ENCODE measurements at places on chromosomes 7 and 10. TPM values are rescaled to one million over a fixed set of nuclear protein-coding genes. Genes with fewer than 3 reads are reported as not detected.

Gene FOXP2
- total RNA-seq: 0.54 TPM

DNA sequence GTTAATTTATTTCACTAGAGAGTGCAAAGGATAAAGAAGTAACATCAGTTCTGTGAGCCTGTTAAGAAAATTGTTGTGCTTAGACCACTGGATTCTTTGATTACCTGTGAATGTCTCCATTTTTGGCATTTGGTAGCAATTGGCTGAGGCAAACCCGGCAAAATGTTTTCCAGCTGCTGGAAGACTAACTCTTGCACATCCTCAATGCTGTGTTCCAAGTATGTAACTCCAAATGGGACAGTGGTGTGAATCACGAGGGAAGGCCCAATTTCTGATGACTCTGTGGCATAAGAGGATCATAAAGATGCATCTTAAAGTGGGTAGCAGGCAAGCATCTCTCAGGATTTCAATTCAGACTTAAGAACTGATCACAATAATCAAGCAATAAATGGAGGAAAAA is 268.8 kb downstream of the RNLS start:
- no peaks in the 10 kb centered on the region for H3K27me3 ChIP-seq
- H3K36me3 ChIP-seq: no peaks in the 10 kb centered on the region

DNA sequence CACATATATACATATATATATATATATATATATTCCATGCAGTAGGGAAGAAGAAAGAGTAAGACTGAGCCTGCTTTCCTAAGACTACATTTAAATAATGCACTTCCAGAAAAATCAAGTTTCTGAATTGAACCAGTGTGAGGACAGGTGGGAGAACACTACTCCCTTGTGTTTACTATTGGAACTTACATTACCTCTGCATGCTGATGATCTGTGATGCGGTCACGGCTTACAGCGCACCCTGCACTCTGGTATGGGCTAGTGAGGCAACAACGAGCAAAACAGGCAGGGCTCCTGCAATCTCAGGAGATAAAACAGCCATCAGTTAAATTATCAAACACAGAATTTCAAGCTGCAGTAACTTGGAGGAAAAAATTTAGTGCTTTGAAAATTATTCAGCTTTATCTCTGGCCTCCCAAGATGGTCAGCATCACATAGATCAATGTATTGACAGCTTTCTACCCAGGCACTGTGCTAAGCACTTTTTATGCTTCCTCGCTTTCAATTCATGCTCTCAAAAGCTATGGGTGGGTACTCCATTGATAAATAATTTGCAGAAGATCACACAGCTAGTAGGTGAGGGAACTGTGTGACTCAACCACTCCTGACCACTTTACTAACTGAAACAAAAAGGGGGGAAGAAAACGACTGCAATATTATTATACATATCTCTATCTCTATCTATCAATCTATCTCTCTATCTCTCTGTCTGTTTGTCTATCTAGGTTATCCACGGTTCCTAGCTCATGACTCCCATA is 20.5 kb upstream of the SLC16A12 start:
- H3K27ac ChIP-seq: no peak overlapping the region
- H3K4me3 ChIP-seq: no peak overlapping the region
- H3K36me3 ChIP-seq: no peaks in the 10 kb centered on the region
- no peak for DNase-seq

DNA sequence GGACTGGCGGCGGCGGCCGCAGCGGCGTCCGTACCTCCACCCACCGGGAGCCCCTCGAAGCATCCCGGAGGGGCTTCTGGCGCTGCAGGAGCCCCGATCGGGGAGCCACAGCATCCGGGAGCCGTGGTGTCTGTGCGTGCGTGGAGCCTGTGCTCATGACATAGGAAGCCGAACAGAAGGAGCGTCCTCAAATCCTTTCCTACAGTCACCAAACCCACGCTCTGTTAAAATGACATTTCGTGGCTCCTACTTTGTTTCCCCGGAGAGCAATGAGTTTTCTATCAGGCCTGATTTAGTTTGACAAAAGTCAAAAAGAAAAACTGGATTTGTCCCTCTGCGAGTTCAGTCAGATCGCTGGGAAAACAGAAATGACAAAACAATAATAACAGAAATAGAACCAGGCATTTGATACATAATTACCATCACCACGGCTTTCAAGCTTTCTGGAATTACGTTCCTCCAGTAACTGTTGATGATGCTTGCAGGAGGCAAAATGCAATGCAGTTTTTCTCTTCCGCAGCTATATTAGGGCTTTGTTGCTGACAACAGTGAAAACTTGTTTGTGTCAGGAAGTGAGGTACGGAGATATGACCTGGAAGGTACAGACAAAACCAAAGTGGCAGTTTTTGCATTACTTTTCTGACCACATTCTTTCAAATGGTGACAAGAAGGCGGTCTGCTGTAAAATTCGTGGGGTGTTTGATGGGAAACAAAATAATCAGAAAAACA is 219.3 kb upstream of the MKLN1 start:
- H3K4me1 ChIP-seq: peaks cover 36% of the 10 kb centered on the region
- peak overlapping the region; percentile 94 for H3K4me3 ChIP-seq

- no peak for DNase-seq
- no peaks in the 10 kb centered on the region for H3K36me3 ChIP-seq
- no peak overlapping the region for H3K27ac ChIP-seq
- H3K27me3 ChIP-seq: no peaks in the 10 kb centered on the region
- H3K4me1 ChIP-seq: no peaks in the 10 kb centered on the region
These were observed 24.4 kb downstream of the C10orf71 start for GRCh38 chr10:49323171-49323895.

GRCh38 chr7:52179934-52180333 is 855.5 kb upstream of the POM121L12 start:
- no peak overlapping the region for H3K27ac ChIP-seq
- no peaks in the 10 kb centered on the region for H3K36me3 ChIP-seq
- no peaks in the 10 kb centered on the region for H3K27me3 ChIP-seq
- H3K4me1 ChIP-seq: no peaks in the 10 kb centered on the region
- no peak overlapping the region for H3K4me3 ChIP-seq

- no peak for DNase-seq
- H3K4me1 ChIP-seq: no peaks in the 10 kb centered on the region
These were observed 50.9 kb downstream of the ICA1 start for GRCh38 chr7:8210845-8211724.

DNA sequence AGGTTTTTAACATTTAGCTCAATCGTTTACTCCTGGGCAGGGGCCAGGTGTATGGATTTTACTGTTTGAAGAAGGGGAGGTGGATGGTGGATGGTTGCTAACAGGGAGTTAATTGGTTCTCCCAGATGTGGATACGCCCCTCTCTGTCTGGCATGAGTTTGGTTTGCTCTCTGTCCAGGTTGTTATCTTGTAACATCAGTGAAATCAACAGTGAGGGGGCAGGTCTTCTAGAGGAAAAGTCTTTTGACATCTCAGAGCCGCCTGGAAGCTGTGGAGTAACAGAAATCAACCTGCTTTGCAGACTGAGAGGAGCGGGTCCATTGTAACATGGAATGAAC is 243.4 kb downstream of the MGMT start:
- no peak overlapping the region for H3K4me3 ChIP-seq
- no peaks in the 10 kb centered on the region for H3K27me3 ChIP-seq
- H3K36me3 ChIP-seq: no peaks in the 10 kb centered on the region
- H3K4me1 ChIP-seq: peaks cover 1% of the 10 kb centered on the region
- H3K27ac ChIP-seq: no peak overlapping the region

DNA sequence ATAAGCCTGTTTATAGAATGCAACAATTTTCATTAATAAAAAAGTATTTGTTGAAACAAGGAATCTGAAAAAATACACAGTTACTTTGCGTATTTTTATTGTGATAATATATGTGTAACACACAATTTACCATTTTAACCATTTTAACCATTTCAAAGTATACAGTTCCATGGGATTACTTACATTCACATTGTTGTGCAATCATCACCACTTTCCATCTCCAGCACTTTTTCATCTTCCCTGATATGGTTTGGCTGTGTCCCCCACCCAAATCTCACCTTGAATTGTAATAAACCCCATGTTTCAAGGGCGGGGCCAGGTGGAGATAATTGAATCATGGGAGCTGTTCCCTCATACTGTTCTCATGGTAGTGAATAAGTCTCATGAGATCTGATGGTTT is 61.3 kb upstream of the GLCCI1 start:
- H3K27ac ChIP-seq: no peak overlapping the region
- H3K4me1 ChIP-seq: no peaks in the 10 kb centered on the region
- no peaks in the 10 kb centered on the region for H3K36me3 ChIP-seq

DNA sequence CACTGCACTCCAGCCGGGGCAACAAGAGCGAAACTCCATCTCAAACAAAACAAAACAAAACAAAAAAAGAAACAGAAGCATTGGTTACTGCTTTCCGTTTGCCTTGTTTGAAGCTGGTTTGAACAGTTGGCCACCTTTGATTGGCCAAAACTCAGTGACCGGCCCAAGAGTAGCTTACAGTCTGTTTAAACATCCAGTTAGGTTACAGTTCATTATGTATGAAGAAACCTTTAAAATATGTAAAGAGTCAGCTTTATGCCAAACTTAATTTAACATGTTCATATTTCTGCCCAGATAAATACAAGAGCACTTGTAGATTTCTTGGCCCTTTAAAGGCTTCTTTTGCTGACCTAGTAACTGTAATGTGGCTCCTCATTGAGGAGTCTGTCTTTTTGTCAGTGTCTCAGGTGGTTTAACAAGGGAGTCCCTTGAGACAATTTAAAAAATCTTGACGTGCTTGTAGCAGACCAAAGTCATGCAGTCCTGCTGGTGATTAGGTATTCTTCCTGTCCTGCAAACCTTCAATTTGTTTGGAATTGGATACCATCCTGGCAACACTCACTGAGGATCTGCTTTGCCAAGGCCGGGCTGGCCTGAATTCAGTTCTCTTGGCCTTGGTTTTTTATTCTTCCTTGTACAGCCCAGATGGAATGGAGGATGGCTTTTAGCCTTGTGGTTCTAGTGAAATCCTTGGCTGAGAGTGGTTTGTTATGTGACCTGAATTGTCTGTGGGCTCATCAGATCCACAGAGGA is 128.9 kb downstream of the PLXDC2 start:
- no peak overlapping the region for H3K27ac ChIP-seq
- DNase-seq: no peak
- H3K4me3 ChIP-seq: no peak overlapping the region
- no peaks in the 10 kb centered on the region for H3K27me3 ChIP-seq
- no peaks in the 10 kb centered on the region for H3K36me3 ChIP-seq

- H3K27me3 ChIP-seq: peaks cover 13% of the 10 kb centered on the region
- peak; percentile 2 for DNase-seq
- no peak overlapping the region for H3K27ac ChIP-seq
- no peak overlapping the region for H3K4me3 ChIP-seq
- H3K36me3 ChIP-seq: no peaks in the 10 kb centered on the region
- H3K4me1 ChIP-seq: no peaks in the 10 kb centered on the region
These were observed 21.1 kb upstream of the FOXI2 start for GRCh38 chr10:127715782-127716378.

DNA sequence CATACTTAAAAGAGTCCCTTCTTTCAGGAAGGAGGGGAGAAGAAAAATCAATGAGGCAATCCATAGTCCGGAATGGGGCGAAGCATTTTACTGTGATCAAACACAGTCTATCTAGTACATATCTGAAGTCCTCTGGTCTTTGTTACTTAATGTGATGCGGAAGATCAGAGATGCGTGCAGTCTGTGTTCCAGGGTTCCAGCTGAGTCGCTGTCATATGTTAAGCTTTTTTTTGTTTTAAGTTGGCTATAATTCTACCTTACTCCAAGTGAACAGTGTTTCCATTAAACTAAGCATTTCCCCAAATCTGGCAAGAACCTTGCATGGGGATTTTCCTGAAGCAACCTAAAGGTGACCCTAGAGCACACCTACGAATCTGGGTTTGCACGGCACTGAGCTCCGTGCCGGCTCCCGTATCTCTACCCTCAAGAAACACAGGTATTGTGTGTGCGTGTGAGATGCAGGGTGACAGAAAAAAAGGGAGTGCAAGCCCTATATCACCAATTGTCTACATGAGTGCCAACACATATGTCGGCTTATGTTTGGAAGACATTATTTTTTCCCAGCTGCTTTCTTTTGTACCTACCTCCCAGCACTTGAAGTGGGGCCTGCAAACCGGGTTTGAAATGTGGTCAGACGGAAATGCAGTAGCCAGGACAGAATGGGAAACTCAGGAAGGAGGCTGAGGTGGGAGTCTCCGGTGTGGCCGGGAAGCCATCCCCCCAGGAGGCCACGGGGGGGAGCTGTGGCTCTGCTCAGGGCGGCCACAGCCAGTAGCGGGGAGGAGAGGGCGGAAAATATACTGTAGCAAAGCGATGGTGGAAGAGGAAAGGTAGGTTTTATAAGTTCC is 435.8 kb upstream of the MGMT start:
- no peak overlapping the region for H3K27ac ChIP-seq
- no peaks in the 10 kb centered on the region for H3K36me3 ChIP-seq
- peak; percentile 18 for DNase-seq
- no peak overlapping the region for H3K4me3 ChIP-seq
- H3K4me1 ChIP-seq: no peaks in the 10 kb centered on the region

DNA sequence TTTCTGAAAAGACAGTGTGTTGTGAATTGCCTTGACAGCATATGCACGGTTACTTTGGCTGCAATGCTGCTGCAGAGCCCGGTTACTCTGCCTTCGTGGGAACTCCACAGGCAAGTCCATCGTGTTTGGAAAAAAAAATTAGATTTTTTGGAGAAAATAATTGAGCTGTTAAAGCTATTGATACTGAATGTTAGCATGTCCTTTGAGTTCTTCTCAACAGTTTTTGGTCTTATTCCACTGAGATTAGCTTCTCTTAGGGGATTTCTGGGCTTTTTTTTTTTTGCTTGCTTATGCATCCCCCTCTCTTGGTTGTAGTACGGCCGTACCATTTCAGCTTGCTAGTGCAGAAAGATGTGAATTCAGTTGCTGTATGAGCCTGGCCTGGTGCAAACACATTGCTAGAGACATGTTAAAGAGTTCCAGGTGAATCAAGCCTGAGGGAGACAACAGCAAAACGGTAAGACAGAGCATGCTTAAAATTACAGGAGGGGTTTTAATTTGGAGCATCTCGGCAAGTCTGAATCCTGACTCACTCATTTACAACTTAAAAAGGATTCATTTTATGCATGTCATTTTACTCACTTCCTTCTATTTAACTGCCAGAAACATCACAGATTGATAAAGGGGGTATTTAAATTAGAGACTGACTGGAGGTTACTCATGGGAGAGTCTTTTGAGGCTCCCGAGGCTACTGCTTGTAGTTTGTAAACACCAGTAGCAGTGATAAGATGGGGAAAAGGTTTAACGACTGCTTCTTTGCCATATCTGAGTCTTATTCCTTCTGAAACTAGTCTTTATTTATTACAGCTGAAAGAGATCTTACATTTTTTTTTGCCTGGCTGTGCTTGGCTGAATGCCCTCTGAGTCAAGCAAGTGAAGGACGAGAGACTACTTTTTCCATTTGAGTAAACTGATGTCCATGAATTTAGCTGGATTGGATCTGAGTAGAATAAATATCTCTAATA is 113.7 kb downstream of the CDK14 start:
- no peaks in the 10 kb centered on the region for H3K36me3 ChIP-seq
- H3K27me3 ChIP-seq: no peaks in the 10 kb centered on the region
- no peak overlapping the region for H3K4me3 ChIP-seq
- H3K27ac ChIP-seq: no peak overlapping the region
